ENCODE measurements at places on chromosomes 12 and 14. TPM values are rescaled to one million over a fixed set of nuclear protein-coding genes. Genes with fewer than 3 reads are reported as not detected.

DNA sequence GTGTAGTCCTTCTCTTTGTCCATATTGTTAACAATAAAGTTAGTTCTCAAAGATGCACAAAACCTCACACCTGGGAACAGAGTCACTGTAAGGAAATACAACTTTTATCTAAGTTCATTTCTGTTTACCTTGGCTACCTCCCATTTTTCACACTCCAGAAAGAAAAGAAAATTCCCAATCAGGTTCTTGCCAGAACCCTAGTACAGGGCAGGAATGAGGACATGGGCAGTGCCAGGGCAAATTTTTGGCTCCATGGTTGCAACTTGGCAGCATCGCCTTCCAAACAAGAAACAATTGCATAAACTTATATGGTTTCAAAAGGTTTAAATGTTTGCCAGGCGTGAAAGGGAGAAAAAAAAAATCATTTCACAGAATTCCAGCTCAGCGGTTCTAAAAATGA is 296.3 kb upstream of the PRKD1 start:
- no peak for DNase-seq

DNA sequence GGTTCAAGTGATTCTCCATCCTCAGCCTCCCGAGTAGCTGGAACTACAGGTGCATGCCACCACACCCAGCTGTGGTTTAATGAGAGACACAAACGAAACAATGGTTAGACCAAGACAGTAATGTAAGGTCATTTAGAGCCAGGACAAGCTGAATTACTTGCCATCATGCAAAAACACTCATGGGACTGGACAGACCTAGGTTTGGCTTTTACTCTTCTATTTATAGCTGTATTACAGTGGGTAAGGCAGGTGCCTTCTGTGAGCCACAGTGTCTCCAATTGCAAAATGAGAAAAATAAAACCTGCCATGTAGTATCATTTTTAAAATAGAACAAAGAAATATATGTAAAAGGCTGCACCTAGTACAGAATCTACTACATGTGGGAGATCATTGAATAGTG is 513.2 kb downstream of the NELL2 start:
- no peak for DNase-seq

DNA sequence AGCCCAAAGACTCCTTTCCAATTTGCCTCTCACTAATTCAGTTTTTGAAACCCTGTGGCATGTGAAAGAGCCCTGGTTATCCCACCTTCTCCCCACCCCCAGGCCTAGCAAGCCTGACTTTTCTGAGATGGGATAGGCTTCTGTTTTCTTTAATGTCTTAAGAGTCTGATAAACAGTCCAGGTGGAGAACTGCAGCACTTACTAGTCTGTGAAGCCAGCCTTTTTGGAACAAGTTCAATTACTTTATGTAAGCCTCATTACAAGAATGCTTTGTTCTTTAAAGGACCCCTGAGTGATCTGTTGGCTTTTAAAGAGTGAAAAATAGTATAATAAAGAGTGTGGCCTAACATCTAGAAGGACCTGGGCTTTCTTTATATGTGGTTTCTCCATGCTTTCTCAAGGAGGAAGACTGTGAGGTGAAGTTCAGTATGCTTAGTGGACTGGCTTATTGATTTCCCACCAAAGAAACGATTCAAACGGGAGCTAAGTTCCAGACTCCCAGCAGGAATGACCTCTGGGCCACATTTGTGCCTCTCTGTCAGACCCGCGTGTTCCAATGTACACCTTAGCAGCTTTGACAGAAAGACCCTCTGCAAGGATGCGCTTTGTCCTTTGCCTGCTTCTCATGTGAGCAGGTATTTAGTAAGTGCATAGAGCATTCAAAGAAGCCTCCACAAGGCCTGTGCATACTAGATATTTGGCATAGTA is 129.5 kb downstream of the DAAM1 start:
- no peak for DNase-seq

DNA sequence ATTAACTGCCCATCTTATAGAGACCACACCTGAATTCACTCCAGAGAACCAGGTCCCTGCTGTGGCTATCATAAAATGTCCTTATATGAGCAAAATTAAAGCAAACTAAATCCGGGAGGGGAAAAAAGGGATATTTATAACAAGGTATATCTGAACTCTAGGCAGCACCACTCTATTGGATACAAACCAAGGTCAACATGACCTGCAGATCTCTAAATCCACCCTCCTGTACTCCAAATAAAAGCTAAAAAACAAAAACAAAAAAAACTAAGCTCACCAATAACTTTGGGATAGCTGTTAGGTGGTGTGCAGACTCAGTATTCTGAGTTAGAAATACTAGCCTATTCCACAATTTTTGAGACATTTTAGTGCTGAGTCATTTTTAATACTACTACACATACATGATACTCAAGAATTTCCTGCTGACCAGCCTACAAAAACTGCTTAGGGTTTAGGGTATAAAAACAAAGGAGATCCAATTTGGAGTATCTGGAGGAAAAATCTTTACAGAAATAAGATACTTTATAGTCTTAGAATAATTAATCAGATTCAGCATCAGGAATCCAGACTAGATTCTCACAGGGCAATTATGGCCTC is 46.6 kb upstream of the LTBP2 start:
- no peak for DNase-seq

GRCh38 chr12:120470150-120470784 is 719 bp upstream of the SRSF9 start:
- no peak for DNase-seq

- no peak for DNase-seq
Observed at GRCh38 chr12:14373217-14373616, 7.7 kb downstream of the ATF7IP start.

- DNase-seq, result no peak
Observed at GRCh38 chr14:92675421-92675820, 73.0 kb downstream of the LGMN start.

DNA sequence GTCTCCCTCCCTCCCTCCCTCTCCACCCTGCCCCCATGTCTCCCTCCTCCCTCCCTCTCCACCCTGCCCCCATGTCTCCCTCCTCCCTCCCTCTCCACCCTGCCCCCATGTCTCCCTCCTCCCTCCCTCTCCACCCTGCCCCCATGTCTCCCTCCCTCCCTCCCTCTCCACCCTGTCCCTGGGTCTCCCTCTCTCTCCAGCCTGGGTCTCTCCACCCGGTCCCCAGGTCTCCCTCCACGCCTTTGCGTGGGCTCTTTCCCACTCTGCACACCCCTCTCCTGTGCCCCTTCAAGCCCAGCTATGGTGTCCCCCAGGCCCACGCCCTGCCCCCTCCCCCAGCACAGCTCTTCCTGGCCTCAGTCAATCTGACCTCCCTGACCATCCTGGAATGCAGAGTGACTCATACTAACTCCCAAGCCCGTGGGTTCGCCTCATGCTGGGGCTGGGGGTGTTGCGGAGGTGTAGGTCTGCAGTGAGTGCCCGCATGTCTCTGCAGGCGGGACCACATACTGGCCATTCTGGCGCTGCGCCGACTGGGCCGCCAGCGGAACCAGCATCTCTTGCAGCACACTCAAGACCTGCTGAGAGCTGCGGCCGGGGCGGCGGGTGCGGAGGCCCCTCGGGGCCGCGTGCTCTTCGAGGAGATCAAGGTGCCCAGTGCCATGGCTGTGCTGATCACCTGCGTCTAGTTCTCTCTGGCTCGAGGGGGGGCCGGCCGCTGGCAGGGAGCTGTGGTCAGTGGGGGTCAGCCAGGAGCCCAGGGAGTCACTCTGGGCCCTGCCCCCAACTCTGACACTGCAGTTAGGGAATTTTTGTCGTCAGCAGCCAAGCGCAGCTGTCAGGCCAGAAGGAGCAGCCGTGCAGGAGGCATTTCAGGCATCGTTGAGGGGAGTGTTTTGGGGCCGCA is 13.5 kb upstream of the TNFAIP2 start:
- DNase-seq, result no peak

DNA sequence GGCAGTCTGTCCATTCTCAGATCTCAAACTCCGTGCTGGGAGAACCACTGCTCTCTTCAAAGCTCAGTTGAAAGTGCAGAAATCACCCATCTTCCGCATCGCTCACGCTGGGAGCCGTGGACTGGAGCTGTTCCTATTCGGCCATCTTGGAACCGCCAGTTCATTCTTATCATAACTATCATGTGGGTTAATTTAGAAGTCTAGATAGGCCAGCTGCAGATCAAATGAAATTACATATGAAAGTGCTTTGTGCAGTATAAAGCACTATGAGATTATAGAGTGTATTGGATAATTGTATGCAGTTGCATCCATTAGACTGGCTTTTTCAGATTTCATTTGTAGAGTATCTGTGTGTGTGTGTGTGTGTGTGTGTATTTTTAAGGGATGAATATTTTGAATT is 57.8 kb downstream of the PRORP start:
- no peak for DNase-seq

DNA sequence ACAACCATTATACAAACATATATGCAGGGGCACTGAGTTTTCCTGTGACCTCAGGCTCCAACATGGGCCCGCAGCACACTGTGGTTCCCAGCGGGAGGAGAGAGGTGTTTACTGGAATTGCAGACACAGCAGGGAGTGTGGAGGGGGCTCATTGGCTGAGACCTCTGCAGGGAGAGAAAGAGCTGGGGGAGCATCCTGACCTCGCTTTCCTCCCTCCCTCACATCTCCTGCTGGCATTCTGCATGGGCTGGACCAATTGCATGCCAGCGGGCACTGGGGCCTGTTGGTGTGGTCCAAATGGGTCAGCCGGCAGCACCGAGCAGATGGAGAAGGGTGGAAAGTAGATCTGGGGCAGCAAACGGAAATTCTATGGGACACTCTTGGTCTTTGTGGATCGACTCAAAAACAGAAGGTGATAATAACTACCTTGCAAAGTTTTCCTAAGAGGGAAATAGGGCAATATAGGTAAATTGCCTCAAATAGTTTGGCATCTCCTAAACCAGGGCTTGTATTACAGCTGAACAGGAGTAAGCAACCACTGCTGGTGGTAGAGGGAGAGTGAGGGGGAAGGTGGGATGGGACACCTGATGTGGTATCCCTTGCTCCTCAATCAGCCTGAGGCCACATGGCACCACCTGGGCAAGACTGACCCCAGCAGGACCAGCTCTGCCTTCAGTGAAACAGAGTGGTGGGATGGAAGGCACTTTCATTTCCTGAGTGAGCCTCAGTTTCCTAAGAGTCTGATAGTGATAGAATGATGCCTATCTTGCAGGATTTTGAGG is 86.9 kb downstream of the NTF3 start:
- no peak for DNase-seq

DNA sequence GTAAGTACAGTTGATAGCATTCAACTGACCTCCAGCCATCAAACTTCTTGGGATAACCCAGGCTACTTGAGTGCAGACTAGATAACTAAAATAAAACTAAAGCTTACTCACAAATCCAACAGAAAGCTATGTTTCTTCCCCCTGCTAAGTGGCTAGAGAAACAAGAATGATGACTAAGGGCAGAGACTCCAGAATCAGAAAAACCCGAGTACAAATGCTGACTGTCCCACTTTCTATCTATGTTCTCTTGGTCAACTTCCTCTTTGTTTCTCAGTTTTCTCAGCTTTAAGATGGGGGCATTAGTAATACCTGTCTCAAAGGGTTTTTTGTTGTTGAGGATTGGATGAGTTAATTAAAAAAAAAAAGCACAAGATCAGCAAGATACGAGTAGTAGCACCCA is 6.1 kb upstream of the NUAK1 start:
- no peak for DNase-seq

- no peak for DNase-seq
Observed at GRCh38 chr14:44788612-44789011, 173.1 kb downstream of the KLHL28 start.

- no peak for DNase-seq
Observed at GRCh38 chr12:88416786-88417185, 163.5 kb downstream of the KITLG start.

- DNase-seq, result no peak
Observed at GRCh38 chr12:99392091-99392850, 255.3 kb upstream of the GARIN6 start.

DNA sequence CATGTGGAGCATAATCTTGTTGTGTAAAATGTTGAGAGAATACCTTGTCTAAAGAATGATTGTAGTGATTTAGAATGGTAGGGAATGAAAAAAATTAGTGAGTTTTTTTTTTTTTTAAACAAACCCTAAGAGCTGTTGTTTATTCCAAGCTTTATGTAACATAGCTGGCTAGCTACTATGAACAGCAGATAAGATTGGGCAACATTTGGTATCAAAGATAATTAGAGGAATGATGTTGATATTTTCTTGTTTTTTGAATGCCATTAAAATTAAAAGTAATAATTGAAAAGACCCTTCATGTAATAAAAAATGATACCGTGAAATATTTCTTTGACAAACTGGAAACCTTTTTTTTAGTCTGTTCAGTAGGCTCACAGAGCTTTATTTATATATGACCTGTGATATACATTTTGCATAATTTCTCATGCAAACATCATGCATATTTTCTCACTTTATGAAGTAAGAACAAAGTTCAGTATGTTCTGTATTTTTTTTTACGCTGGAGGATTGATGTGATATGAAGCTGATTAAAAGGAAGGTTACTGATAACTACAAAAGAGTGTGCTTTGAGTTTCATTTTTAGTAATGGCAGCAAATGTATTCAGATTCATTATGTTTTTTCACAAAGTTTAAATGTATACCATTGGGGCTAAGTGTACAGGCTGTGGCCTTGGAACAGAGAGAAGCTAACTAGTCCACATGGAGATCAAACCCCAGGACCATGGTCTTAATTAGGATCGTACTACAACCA is 8.1 kb downstream of the CPSF6 start:
- no peak for DNase-seq

DNA sequence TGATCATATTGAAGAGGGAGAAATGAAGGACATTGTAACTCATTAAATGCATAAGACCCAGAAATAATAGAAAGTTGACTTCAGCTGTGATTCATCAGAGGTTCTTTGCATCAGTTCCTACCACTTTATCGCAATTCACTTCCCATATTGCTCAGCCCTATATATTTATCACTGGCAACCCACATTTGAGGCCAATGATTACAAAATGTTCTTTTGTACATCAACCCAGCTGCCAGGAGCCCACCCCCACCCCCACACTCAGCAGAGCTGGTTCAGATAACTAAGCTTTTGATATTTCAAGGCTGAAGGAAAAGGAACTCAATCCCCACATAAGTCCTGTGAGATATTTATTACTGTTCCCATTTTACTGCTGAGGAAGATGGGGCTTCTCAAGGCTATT is 51.2 kb upstream of the TMPO start:
- DNase-seq, result no peak

The SLC6A13 gene
- not detected for total RNA-seq

The C12orf54 gene
- not detected for total RNA-seq

The RASSF8 gene
- 29.6 TPM for total RNA-seq

The TAS2R20 gene
- total RNA-seq, result 0.58 TPM

The CD4 gene
- total RNA-seq, result 0.07 TPM

The COX8C gene
- total RNA-seq, result not detected

The MYF5 gene
- total RNA-seq, result not detected

The KITLG gene
- total RNA-seq, result 48.8 TPM

The NAV3 gene
- total RNA-seq, result 27.9 TPM

The IKZF4 gene
- total RNA-seq, result 0.94 TPM

The SLC2A14 gene
- not detected for total RNA-seq

The FAM90A1 gene
- total RNA-seq, result 0.23 TPM

All from epithelial cell of proximal tubule (primary cell).